ENCODE measurements at places on chromosomes 2 and 18.

GRCh38 chr2:65710779-65711295 is 278.4 kb upstream of the SPRED2 start:
- no peak for DNase-seq

GRCh38 chr2:80073134-80073561 is 231.4 kb downstream of the LRRTM1 start:
- DNase-seq, result no peak

DNA sequence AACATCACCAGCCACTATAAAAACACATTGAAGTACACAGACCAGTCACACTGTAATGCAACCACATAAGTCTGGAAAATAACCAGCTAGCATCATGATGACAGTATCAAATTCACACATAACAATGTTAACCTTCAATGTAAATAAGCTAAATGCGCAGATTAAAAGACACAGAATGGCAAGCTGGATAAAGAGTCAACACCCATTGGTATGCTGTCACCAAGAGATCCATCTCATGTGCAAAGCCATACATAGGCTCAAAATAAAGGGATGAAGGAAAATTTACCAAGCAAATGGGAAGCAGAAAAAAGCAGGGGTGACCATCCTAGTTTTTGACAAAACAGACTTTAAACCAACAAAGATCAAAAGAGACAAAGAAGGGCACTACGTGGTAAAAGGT is 110.8 kb downstream of the NR4A2 start:
- DNase-seq, result no peak

DNA sequence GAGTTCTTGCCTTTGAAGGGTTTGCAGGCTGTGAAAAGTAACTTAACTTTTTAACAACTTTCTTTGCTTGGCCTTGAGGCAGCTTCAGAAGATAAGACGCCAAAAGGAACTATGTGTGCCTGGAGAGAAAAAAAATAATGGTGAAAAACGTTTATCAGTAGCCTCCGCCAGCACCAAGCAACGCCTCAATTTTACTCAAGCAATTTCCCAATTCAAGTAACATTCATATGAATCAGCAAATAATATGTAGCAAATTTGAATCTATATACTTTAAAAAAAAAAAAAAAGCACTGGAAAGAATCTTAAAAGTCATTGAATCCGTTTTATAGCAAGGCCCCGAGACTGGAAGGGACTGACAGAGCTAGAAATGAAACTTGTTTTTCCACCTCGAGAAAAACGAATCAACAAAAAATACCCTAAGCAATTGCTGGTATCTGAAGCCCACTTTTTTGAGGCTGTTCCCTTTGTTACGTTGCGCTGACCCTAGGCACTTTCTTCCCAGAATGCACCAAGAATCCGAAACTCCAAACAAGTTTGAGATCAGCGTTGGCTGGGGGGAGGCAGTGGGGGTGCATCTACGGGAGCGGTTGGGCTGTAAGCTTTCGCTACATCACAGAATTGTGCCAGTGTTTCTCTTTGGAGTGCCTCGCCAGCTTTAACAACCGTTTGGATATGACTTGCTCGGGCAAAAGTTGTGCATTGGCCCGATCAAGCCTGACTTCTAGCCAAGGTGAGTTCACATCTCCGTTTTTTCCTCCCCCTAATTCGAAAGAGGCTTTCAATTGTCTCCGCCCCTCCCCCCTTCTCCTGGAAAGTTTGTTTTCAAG is 2.7 kb upstream of the TGIF1 start:
- peak; percentile 85 for DNase-seq

- no peak for DNase-seq
Measured at GRCh38 chr2:37324536-37324785, 172 bp downstream of the PRKD3 start.

- no peak for DNase-seq
Measured at GRCh38 chr2:26727641-26728561, 35.4 kb downstream of the KCNK3 start.

GRCh38 chr2:217067787-217068186 is 207.9 kb upstream of the TNP1 start:
- DNase-seq, result no peak

- DNase-seq, result peak; percentile 55
Measured at GRCh38 chr2:229226382-229226781, 44.7 kb downstream of the PID1 start.

- DNase-seq, result peak; percentile 77
Measured at GRCh38 chr2:158967731-158968395, 577 bp upstream of the TANC1 start.

GRCh38 chr2:208033701-208034502 is 8.6 kb upstream of the PLEKHM3 start:
- DNase-seq, result no peak

- DNase-seq, result no peak
Measured at GRCh38 chr18:50719471-50720324, 100.1 kb downstream of the MRO start.

DNA sequence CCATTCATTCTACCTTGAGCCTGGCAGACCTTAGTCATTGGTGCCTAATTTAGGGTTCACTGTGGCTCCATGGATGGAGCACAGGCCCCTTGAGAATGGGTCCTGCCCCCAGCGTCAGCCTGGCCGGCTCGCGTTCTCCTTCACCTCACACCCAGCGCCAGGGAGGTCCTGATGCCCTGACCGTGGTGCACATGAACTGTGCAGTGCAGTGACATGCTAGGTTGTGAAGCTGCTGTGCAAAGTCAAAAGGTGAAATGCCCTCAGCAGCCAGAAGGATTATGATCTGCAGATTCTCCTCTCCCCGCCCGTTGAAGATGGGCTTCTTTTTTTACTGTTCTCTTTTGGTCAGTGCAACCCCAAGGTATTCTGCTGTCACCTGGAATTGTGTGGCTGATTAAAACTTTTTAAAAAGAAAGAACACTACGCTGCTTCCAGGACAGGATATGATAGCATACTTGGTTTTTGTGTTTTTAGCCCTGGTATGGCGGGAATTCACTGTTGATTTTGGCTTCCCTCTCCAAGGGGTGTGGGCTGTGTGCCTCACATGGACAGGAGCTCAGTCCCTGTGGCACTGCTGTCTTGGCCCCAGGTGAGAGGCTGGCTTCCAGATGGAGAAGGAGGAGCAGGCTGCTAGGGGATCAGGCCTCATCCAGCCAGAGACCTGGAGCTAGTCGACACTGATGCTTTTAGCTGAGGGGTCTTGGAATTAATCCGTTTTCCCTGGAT is 49.4 kb upstream of the MCFD2 start:
- no peak for DNase-seq

DNA sequence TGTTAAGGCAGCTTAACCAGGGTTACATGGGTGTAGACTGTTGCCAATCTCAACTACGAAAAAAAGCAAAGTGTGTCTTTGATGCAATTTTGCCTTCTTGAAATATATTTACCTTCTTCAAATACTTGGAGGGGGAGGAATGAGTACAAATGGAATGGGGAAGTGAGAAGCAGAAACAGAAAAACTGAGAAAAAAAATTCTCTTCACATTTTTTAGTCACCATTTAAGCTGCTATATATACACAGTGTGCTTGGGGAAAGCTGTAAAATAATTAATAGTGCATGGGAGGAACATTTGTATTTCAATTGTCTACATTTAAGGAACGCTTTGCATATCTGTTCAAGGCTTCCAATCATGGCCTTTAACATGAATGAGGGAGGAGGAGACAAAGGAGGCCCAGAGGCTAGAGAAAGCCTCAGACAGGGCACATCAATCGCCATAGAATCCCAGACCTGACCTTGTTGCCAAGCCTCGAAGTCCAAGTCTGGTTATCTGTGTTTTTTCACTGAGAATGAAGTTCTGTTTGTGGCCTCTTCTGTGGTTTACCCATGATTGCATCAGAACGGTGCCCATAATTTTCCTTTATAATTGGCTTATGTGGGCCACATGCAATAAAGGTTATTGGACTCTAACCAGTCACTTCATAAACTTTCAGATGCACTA is 158.6 kb downstream of the PIK3C3 start:
- DNase-seq, result no peak

DNA sequence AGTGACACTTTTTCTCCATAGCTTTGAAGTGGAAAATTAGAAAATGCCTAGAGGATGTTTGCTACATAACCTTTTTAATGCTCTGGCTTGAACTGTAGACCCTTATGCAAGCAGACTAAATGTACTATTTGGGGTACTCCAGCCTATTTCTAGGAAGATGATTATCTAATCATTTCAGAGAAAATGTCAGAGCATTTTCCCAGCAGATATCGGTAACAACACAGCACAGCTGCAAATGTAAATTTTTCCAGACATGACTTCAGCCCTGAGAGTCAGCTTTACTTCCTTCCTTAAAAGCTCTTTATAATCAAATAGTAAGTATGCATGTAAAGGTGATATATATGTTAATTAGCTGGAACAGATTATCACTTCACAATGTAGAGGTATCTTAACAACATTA is 1647.1 kb downstream of the SUCLG1 start:
- DNase-seq, result no peak

GRCh38 chr18:44967599-44967998 is 286.9 kb downstream of the SETBP1 start:
- no peak for DNase-seq

DNA sequence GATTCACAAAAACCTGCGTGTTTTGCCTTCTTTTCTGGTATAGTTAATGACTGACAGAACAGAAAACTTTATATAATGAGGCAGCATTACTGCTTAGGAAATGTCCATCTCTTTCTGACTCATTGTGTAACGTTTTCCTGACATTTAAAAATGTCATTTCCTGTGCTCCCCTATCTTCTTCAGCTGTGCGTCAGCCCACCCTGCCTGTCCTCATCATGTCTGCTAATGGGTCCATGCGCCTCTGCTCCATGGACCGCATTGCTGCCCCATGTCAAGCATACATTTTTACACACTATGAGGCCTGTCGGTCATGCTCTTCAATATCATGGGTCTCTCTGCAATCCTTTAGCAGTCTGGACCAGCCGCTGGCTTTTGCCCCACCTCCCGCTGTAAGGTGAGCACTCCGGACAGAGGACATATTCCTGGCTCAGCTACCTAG is 234.3 kb downstream of the CDCA7 start:
- DNase-seq, result no peak

GRCh38 chr2:10575609-10576280 is 114.0 kb downstream of the NOL10 start:
- no peak for DNase-seq

- no peak for DNase-seq
Measured at GRCh38 chr18:66235206-66235605, 368.7 kb downstream of the CDH19 start.

DNA sequence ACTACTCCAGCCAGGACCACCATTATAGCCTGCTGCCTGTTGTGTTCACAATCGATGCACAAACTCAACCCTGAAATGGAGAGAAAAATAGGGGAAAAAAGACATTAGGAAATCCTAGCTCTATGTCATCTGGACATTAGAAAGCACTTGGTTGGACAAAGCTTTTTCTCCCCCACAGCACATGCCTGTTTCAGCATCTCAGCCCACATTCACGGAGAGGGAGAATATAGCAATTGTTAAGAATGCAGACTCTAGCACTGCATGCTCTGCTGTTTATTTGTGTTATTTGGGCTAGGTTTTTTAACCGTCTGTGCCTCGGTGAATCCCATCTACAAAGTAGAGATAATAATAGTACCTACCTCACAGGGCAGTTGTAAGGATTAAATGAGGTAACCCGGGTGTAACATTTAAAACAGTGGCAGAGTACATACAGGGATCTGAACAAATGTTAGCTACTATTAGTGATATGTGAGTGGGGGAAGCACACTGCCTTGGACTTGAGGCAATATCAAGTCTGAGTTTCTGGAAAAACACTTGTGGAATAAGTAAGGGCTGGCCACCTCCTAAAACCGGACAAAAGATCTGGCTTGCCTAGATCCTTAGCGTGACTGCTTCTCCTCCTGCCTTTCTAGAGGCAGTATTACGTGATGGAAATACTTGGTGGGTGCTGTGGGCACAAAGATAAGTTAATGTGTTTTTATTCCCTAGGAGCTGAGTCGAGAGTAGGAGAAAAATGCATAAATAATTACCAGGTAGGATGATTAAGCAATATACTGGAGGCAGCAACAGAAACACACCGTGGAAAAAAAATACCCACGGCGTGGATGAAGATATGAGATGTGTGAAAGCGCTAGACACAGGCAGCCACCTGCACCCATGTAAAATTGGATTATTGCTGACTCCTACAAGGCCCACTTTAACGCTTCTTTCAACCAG is 1.0 kb upstream of the PPP1CB start:
- peak; percentile 39 for DNase-seq

DNA sequence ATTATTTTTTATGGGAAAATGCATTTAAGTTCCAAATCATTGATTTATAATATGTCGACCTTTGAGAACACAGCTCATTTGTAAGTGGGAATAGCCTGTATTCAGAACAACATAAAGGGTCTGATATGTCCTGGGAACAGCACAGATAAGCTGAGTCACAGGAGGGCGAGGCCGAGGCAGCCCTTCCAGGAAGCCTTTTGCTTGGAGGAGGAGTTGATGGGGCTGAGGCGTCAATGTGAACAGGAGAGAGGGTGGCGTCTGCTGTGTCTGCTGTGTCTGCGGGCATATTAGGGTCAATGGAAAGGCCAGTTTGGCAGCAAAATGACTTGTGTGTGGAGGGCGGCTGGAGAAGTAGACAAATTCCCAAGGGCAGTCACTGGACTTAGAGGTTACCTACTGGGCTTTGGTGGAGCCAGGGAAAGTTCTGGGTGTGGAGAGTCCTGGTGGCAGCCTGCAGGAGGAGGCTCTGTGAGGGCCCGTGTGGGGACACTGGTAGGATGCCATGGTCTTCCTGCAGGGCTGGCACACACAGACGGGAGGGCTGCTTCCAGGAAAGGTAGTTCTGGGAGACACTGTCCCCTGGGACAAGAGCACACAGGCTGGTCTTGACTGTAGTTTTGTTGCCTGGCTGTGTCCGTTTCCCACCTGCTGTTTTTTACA is 128.1 kb downstream of the GLI2 start:
- DNase-seq, result peak; percentile 28

DNA sequence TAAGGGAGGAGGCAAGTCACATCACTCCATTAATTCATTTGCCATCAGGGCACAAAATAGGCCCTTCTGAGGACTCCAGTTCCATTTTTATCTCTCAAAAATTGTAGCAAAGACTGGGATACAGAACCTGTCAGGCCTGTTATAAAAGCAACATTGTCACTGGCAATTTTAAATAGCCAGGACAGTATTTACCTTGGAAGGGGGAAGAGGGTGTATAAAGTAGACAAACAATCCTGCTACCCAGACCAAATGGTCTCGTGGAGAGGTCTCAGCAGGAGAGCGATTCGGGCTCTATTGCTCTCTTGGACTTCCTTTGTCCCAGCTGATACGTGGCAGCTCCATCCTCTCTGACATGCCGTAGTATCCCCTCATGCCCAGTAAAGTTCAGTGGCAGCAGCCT is 740.3 kb upstream of the HS6ST1 start:
- no peak for DNase-seq

DNA sequence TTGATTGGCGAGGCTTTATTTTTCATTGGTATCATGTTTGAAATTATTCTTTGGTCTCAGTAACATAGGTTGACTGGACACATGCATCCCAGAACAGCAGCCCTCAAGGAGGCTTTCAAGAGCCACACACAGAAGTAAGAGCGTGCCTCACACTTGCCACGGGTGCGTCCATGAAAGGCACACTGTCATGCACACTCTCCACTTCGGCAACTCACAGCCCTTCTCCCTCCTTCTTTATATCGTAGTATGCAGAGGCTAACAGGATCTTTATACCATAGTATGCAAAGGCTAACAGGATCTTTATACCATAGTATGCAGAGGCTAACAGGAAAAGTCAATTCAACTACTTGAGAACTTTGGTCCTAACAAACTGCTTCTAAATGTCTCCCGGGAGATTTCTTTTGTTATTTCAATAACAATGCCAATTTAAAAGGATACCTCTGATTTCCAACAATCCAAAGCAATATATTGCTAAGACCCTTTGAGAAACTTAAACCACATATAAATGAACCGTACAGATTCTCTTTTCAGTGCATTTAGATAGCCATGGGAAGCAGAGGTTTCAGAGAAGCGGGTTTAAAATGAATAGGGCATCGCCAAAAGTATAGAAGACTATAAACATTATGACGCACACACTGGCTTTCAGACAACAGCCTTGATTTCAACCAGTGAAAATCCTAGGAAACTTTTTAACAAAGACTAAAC is 26.5 kb upstream of the ZNF516 start:
- no peak for DNase-seq

All from left hindlimb (tissue), 1 donor.